ENCODE measurements at places on chromosomes 16 and 17. TPM values are rescaled to one million over a fixed set of nuclear protein-coding genes. Genes with fewer than 3 reads are reported as not detected.

- no peak for DNase-seq
Measured at GRCh38 chr16:19709381-19710136, 8.5 kb downstream of the KNOP1 start.

DNA sequence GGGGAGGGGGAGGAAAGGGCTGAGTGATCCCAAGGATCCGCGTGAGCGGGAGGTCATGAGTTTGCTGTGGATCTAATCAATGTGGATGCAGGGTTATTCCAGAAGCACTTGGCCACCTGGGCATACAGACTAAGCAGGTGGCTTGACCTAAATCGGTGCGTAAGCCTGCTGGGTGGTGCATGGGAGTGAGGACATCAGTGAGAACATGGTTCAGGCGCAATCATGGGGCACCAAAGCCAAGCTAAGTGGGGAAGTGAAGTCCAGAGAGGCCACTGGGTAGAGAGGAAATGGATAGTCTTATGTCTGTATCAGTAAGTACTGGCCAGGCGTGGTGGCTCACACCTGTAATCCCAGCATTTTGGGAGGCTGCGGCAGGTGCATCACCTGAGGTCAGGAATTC, 18.9 kb upstream of the MFSD6L start:
- DNase-seq, result no peak

DNA sequence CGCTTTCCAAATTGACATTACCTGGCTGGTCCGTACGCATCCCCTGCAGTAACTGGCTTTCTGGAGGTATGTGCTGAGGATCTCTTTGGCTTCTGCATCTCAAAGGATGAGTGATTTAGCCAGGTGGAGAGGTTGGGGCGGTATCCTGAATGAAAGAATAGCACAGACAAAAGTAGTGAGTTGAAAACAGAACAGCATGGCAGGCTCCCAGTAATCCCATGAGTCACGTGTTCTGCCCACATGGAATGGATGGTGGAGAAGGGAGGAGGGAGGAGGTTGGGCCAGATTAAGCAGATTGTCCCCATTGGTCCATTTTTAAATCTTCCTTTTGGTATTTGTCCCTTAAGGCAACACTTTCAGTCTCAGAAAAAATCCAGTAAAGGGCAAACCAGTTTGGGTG, 176.0 kb downstream of the WWOX start:
- no peak for DNase-seq

BAHCC1 gene
- total RNA-seq, result 19.3 TPM
